Activated naive CD8-positive, alpha-beta T cell treated with anti-CD3 and anti-CD28 coated beads, Interleukin-2, amount 50 U/mL, for 24 hours (primary cell): ENCODE measurements at places on chromosomes 12 and 14.

DNA sequence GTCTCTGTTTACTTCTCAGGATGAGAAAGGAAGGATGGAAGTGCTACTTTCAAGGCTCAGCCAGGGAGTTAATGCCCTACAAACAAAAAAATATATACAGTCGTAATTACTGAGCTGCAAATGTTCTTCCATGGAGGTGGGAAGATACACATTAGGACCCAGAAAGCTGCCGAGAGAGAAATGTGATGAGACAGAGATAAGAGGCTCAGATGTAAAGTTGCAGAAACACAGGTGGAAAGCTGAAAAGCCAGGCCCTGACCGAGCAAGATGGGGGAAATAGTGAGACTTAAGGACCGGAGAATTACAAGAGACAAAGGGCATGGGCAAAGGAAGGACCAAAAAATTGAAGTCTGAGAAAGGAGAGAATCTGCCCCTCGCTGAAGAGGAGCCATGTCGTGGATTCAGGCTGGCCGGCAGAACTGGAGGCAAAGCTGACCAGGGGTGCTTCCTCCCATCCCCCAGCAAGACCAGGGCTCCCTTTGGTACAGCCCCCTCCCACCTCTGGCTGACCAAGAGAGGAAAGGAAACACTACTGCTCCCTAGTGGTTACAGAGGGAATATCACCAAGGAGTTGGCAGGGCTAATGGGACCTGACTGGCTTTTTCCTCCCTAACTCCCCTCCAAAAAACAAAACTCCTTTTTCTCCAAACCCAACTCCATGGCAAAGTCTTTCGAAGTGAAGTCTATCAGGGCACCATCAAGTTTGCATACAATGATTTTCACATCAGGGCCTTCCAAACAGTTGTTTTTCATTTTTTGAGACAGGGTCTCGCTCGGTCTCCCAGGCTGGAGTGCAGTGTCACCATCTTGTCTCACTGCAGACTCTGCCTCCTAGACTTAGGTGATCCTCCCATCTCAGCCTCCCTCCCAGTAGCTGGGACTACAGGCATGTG is 12.1 kb downstream of the ZFHX2 start:
- DNase-seq, result peak; percentile 20

- no peak for DNase-seq
These were observed 10.1 kb downstream of the SHMT2 start for GRCh38 chr12:57239587-57240065.

DNA sequence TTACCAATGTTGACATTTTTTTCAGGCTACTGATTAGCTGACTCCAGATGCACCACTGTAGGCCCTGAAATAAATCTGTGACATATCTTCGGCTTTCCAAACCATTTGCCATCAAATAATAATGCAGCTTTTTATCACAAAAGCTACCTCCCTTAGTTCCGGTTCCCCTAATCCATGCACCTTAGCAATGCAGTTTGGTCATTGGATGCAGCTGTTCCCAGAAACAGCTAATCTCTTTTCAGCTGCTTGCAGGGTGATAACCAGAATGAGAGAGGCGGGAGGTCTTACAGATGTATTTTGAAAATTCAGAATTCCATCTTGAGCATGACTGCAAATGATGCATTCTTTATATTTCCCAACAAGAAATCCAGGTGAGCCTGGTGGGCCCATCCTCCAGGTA is 646.2 kb downstream of the SOX5 start:
- no peak for DNase-seq

- no peak for DNase-seq
These were observed 319.6 kb upstream of the RTL1 start for GRCh38 chr14:101223127-101223526.

- peak; percentile 10 for DNase-seq
These were observed 25.4 kb downstream of the EML1 start for GRCh38 chr14:99818503-99819036.
